ENCODE measurements at places on chromosomes 4 and X. TPM values are rescaled to one million over a fixed set of nuclear protein-coding genes. Genes with fewer than 3 reads are reported as not detected.

ALB gene
- total RNA-seq, result not detected

RAB33A gene
- total RNA-seq, result 0.15 TPM

SLC49A3 gene
- total RNA-seq, result 11.0 TPM

SPANXC gene
- not detected for total RNA-seq

DAPP1 gene
- total RNA-seq, result not detected

TMEM156 gene
- total RNA-seq, result 0.49 TPM

CXCL11 gene
- total RNA-seq, result not detected

CXXC4 gene
- not detected for total RNA-seq

PDGFRA gene
- total RNA-seq, result 598 TPM
